ENCODE measurements at places on chromosomes 1 and 21.

GRCh38 chr1:105337420-105337819, 1587.7 kb downstream of the AMY1C start:
- ATAC-seq = no peak

DNA sequence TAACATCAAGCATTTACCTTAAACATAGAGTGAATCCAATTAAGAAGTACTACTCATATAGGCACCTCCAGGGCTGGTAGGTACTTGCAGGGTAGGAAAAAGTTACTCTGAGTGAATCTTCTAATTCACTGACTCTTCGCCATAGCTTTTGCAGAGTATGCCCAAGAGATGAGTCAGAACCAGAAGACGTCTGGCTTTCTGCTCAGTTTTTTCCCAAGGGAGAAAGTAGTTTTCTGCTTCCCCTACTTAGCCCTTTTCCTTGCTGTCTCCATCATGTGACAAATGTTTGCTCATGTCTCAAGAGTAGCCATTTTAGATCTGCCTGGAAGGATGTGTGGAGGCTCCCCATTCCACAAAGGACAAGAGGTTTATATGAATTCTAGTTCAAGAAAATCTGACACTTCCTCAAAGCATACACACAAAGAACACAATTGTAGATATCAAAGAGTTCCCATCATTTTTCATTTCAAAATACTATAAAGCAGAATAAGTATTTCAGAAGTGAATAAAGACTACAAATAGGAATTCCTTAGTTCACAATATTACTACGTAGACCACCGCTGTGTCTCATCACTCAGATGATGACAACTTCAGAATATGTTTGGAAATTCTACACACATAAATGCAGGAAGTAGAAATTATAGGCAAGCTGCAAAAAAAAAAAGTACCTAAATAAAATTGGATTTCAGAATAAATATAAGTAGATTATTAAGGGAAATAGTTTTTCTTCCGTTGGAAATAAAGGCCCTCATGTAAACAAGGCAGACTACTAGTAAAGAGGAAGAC, 98.5 kb downstream of the ASH1L start:
- ATAC-seq = peak; percentile 67

DNA sequence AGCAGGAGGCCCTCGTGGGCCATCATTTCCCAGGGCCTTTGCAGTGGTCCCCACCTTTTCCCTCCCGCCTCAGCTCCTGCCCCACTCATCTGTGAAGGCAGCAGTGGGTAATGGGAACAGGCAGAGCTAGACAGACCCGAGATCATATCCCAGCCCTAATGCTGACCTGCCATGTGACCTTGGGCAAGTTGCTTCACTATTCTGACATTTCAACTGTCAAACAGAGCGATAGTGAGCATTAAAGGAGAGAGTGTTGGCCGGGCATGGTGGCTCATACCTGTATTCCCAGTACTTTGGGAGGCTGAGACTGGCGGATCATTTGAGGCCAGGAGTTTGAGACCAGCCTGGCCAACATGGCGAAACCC, 51.7 kb downstream of the RPS6KA1 start:
- no peak for ATAC-seq

- no peak for ATAC-seq
Observed at GRCh38 chr21:46063227-46063626, 34.7 kb upstream of the COL6A2 start.

DNA sequence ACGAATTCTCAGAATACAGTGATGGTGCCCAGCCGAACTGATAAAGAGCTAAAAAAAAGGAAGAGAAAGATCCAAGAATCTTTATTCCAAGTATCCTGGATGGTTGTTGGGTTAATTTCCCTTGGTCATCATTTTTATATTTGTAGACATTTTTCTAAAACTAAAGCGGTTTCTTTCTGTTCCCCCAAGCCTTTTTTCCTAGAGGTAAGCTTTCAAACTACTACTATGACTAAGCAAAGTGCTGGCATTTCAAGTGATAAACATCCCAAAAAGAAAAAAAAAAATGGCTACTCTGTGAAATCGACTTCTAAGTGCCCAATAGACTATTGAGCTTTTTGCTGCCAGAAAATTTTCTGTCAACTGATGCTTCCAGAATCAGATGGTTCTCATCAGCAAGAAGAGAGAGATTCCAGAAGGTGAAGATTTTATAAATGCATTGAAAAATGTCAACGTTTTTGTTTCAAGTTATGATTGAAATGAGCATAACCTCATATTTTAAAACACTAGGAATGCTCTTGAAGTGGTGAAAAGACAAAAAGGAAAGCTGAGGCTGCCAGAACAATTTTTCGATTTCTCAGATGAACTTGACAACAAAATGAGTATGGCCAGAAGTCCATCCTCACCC, 96.1 kb upstream of the ZC3H11B start:
- ATAC-seq = no peak

DNA sequence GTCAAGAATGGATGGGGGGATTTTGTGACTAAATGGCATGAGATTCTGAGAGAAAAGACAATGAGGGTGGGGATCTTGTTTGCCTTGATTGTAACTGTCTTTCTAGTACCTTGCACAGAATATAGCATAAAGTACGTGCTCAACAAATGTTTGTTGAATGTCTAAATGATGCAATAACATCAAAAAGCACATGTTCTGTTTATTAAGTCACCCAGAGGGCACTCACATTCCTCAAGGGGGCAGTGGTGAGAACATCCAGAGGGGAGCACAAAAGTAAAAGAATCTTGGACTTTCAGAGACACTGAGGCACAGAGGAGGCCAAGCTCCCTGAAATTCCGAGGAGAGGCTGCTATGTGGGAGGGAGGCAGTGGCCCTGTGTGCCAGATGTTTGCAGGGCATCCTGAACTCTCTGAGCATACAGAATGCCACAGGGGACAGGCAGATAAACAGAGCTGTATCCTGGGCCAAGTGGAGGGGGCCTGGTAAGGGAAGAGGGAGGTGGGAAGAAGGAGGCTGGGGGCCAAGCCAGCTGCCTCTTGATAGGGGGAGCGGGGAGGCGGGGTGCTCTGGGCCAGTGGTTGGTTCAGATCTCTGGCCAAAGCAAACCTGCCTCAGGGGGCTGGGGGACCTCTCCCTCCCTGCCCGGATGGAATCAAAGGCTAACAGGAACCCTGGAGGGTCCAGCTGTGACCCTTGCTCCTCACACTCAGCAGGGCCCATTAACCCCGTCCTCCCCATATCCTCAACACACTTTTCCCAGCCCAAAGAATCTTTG, 6.5 kb upstream of the ATP1A2 start:
- ATAC-seq = no peak

DNA sequence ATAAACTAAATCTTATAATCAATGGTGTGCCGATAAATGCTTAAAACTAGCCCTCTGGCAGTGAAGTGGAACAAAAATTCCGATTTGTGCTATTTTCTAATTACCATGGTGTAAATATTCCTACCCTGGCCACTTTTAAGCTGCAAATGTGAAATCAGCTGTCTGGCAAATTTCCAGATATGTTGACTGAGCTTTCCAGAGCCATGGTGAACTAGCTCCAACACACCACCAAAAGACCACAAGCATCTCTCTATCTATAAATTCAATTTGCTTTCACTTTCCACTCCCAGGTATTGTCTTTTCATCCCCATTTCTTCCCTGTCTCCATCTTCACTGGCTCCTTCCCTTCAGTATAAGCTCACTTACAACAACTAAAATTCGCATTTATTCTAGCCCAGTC, 152.3 kb upstream of the RGS18 start:
- no peak for ATAC-seq

- ATAC-seq = no peak
Observed at GRCh38 chr1:146039844-146040194, 18.3 kb upstream of the HJV start.
